ENCODE measurements at places on chromosomes 3 and 15. TPM values are rescaled to one million over a fixed set of nuclear protein-coding genes. Genes with fewer than 3 reads are reported as not detected.

Gene FGF12
- total RNA-seq, result 0.57 TPM

Gene CAMK1
- 53.6 TPM for total RNA-seq

Gene CGNL1
- total RNA-seq, result 7.8 TPM

Gene CLDN18
- total RNA-seq, result not detected

Gene WDR93
- 0.45 TPM for total RNA-seq

Gene PIGZ
- total RNA-seq, result 1.5 TPM

Gene REC114
- not detected for total RNA-seq

Gene P2RY12
- 1.4 TPM for total RNA-seq

Gene RTP3
- total RNA-seq, result not detected

Gene COL7A1
- total RNA-seq, result 7.1 TPM

Gene CLDN1
- total RNA-seq, result 13.6 TPM

Gene TGM5
- total RNA-seq, result not detected

Gene MAGEL2
- 4.1 TPM for total RNA-seq

Gene SCAMP5
- total RNA-seq, result 5.2 TPM

Gene C3orf52
- 0.47 TPM for total RNA-seq

Gene CIB1
- 54.9 TPM for total RNA-seq

Gene CLDN11
- total RNA-seq, result 75.1 TPM

Gene DAZL
- not detected for total RNA-seq

Gene ITIH1
- not detected for total RNA-seq

Gene SPATA12
- total RNA-seq, result not detected

Measured in ovary (tissue), 10 donors.